ENCODE measurements at places on chromosomes 16 and 17.
A peak's percentile ranks its signal among the peaks of the same experiment; 100 is the strongest.

- DNase-seq, result no peak
Observed at GRCh38 chr17:70091005-70091568, 16.1 kb downstream of the KCNJ16 start.

- DNase-seq, result no peak
Observed at GRCh38 chr17:83150369-83151055, 71.1 kb downstream of the METRNL start.

GRCh38 chr16:18958621-18959029 is 25.1 kb upstream of the TMC7 start:
- no peak for DNase-seq

- no peak for DNase-seq
Observed at GRCh38 chr16:4404247-4404966, 12.0 kb downstream of the CORO7 start.

GRCh38 chr17:54117452-54117851 is 294.7 kb downstream of the KIF2B start:
- DNase-seq, result no peak

GRCh38 chr17:36701429-36702099 is 100.2 kb downstream of the MRM1 start:
- no peak for DNase-seq

DNA sequence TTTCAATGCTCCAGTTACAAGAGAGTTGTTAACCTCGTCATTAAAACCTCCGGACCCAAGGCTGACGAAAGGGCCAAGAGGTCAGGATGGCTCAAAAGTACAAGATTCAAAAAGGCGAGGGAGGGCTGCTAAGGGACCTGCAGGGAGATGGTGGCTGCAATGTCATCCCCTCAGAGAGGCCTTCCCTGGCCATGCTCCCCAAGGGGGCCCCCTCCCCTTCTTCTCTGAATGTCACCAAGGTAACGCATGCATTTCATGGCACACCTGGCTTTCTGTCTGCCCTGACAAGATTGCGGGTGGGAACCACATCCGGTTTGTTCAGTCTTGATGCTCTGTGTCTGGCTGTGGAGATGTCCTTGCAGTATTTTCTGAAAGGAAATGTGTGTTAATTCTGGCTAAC is 89.9 kb downstream of the C16orf78 start:
- DNase-seq, result peak; percentile 34

Measured in left forelimb (tissue), 1 donor.